ENCODE measurements at places on chromosomes 16 and 17. TPM values are rescaled to one million over a fixed set of nuclear protein-coding genes. Genes with fewer than 3 reads are reported as not detected.

GRCh38 chr16:54655121-54655590, 275.5 kb upstream of the IRX5 start:
- H3K27ac ChIP-seq, result no peak overlapping the region
- DNase-seq, result no peak
- no peaks in the 10 kb centered on the region for H3K4me1 ChIP-seq
- no peak overlapping the region for H3K4me3 ChIP-seq
- no peaks in the 10 kb centered on the region for H3K36me3 ChIP-seq

- no peaks in the 10 kb centered on the region for H3K36me3 ChIP-seq
- no peak for DNase-seq
- no peak overlapping the region for H3K4me3 ChIP-seq
- H3K27ac ChIP-seq, result no peak overlapping the region
- no peaks in the 10 kb centered on the region for H3K4me1 ChIP-seq
Observed at GRCh38 chr17:15133826-15134225, 131.3 kb downstream of the PMP22 start.

DNA sequence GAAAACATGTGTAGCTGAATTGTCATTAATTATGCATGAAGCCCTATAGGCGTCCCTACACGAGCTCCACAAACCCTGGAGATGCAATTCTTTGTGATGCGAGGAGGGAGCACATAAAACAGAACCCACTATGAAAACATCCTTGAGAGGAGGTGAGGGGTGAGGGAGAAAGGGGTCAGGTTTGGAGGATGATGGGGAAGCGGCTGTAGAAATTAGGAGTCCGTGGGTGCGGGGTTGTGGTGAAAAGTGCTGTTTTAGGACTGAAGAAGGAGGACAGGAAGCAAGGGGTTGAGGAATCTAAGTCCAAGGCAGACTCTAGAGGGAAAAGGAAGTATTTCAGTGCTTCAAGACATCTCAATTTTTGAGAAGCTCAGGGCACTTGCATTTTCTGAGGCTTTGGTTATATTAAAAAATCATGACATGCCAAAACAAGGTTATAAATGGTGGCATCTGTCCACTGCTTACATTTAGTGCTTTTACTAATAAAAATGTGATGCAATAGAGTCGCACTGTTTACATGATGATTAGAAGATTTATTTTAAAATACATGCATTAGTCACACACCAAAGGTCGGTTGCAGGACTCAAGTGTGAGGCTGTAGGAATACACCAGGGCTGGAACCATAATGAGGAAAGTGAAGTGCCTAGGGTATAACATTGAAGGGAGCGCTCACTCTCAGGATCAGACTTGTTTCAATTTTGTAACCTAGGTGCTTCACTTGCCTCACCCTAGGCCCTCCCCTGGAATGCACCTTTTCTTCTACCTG, 379.5 kb downstream of the HS3ST4 start:
- H3K36me3 ChIP-seq, result no peaks in the 10 kb centered on the region
- peaks cover 5% of the 10 kb centered on the region for H3K27me3 ChIP-seq
- no peak for DNase-seq
- H3K4me3 ChIP-seq, result no peak overlapping the region
- no peak overlapping the region for H3K27ac ChIP-seq

The KRT20 gene
- not detected for total RNA-seq

DNA sequence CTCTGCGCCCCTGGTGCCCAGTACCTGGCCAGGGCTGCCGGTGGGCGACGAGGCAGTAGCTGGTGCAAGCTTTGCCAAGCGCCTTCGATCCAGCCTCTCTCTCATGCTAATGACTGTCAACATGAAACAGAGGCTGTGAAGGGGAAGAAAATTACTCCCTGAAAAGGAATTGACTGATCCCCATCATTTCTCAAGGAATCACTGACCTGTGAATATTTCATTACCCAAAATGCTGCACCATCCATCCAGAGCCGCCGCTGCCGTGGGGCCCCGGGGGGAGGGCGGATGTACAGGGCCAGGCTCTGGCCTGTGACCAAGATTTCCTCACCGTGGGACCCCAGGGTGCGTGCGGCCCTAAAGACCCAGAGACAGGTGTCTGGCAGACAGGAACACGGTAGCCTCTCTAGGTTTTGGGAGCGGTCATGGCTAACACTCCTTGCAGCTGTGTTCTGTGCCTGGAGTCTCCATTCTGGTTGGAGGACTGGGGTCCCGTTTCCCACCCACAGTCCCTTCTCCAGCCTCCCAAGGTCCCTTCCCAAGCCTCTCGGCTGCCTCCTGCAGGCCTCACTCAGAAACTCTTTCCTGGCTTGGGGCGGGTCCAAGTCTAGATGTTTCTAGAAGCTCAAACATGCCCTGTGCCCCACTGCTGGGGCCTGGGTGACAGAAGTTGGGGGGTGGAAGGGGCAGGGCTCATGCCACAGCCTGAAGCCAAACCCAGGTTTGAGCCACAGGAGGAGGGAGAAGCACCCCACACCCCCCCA, 73.3 kb downstream of the ENGASE start:
- H3K27ac ChIP-seq, result no peak overlapping the region
- no peaks in the 10 kb centered on the region for H3K27me3 ChIP-seq
- no peaks in the 10 kb centered on the region for H3K36me3 ChIP-seq
- no peak for DNase-seq
- H3K4me3 ChIP-seq, result no peak overlapping the region

- DNase-seq, result no peak
- no peaks in the 10 kb centered on the region for H3K27me3 ChIP-seq
- no peak overlapping the region for H3K27ac ChIP-seq
- H3K4me1 ChIP-seq, result no peaks in the 10 kb centered on the region
- no peak overlapping the region for H3K4me3 ChIP-seq
Observed at GRCh38 chr17:14622615-14623101, 321.8 kb downstream of the HS3ST3B1 start.

DNA sequence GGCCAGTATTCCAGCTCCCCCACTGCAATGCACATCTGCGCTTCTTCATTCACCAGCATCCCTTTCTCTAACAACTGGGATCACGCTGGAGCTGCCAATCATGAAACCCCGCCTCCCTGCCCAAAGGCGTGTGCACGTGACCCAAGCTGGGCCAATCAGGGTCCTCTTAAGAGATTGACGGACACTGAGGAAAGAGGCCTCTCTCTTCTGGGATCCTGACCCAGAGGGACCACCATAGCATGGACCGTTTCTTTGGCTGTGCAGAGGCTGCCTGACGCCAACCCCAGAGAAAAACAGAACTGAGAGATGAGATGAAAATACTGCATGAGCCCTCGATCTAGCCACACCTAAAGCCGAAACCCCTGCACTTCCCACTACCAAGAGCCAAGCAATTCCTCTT, 32.0 kb downstream of the COTL1 start:
- H3K27me3 ChIP-seq, result no peaks in the 10 kb centered on the region
- no peak overlapping the region for H3K4me3 ChIP-seq

DNA sequence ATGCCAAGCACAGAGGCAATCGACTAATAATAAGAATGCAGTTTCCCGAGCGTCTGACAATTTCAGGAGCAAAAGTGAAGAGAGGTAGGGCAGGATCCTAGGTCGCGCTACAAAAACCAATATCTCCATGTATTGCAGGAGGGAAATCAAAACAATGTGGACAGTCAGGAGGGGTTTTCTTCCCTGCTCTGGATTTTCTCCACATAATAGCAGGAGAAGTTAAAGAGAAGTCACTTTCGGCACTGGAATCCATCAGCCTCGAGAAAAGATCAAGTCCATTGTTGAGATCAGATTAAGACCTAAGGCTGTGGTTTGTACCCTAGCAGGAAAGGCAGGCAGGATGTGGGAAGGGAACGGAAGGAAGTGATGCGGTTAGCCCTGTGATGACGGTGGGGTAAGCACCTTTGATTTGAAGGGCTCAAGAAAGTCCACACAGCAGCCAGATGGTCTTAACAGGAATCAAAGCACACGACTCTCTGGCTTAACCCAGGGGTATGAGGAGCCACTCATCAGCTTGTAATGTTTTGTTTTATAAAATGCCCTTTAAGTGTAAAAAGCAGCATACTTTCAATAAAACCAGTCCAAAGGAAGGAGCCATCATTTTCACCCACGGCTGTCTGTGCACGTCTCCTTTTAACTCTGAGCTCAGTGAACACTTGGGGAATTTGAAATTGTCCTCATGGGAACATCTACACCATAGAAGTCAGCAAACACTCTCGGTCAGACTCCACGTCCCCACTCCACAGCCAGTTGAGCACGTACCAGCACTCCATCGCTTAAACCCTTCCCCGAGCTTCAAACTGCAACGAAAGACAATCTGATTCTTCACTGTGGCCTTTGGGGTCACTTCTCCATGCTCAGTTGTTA, 15.8 kb upstream of the AKTIP start:
- peak; percentile 83 for DNase-seq
- H3K36me3 ChIP-seq, result peaks cover 6% of the 10 kb centered on the region
- peak overlapping the region; percentile 36 for H3K27ac ChIP-seq
- peaks cover 56% of the 10 kb centered on the region for H3K4me1 ChIP-seq
- peaks cover 8% of the 10 kb centered on the region for H3K27me3 ChIP-seq

The SLC6A2 gene
- not detected for total RNA-seq

Measured in activated T-cell treated with anti-CD3 and anti-CD28 coated beads, Interleukin-2, amount 50 U/mL, for 72 hours (primary cell).